ENCODE measurements at places on chromosomes 13 and 19.

- no peak for DNase-seq
These were observed at the start of gene SMAD9 for GRCh38 chr13:36919833-36920615. TSS of gene SMAD9 (minus strand) at chr13:36920238. CDS start at chr13:36879689, 40,549 bp downstream.

GRCh38 chr13:45369116-45369515 lies 28.1 kb upstream of the TPT1 start:
- DNase-seq, result no peak

- DNase-seq, result peak; percentile 81
These were observed 9.5 kb downstream of the GPX4 start for GRCh38 chr19:1113030-1113985.

DNA sequence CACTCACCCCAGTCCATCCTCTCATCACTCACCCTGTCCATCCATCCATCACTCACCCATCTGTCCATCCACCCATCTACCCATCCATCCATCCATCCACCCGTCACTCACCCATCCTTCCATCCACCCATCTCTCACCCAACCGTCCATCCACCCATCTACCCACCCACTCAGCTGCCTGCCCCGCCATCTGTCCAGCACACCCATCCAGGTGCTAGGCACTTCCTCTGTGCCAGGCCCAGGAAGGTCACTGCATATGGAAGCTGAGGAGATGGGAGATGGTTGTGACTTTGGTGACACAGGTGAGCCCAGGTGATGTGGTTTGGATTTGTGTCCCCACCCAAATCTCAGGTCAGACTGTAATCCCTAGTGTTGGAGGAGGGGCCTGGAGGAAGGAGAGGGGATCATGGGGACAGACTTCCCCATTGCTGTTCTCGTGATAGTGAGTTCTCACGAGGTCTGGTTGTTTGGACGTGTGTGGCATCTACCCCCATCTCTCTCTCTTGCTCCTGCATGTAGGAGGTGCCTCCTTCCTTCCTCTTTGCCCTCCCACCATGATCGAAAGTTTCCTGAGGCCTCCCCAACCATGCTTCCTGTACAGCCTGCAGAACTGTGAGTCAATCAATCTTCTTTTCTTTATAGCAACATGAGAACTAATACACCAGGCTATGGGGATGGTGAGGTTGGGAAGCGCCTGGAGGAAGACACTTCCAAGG lies 15.9 kb upstream of the C13orf46 start:
- no peak for DNase-seq

- DNase-seq, result no peak
These were observed 138.0 kb downstream of the TNFSF13B start for GRCh38 chr13:108407495-108407894.

- no peak for DNase-seq
These were observed 89.7 kb downstream of the FRY start for GRCh38 chr13:32121316-32121715.

DNA sequence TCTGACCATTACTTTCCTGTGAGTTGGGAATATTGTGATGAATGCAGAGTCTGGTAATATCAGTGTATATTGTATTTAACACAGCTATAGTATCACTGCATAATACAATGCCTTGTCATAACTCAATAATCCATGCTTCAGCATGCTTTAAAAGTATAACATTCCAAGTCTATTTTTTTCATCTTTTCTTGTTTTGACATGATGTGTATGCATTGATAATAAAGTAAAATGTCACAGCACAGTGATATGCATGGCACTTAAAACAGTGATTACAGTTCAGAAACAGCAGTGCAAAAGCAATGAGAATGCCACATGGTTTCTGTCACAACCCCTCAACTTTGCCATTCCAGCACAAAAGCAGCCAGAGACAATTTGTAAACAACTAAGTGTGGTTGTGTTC lies 17.8 kb downstream of the KATNAL1 start:
- DNase-seq, result no peak

DNA sequence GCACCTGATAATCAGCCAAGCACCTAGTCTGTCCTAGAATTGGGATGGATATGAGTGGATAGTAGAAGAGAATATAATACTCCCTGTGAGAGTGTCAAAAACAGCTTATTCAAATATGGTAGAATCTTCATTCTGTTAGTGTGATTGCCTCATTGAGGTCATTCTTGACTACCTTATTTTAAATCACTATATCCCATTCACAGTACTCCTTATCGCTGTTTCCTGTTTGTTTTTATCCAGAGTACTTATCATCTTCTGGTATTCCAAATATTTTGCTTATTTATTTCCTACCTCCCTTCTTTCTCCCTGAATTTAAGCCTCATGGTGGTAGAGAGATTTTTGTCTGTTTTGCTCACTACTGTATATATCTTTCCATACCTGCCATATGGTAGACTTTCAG lies 9.9 kb downstream of the NDFIP2 start:
- DNase-seq, result no peak

Measured in stimulated activated CD8-positive, alpha-beta memory T cell treated with anti-CD3 and anti-CD28 coated beads, Interleukin-7, amount 100 ng/mL, for 4 hours (primary cell).